Naive thymus-derived CD4-positive, alpha-beta T cell (primary cell): ENCODE measurements at places on chromosomes 12 and 14.

GRCh38 chr12:17992002-17992656 is 97.9 kb downstream of the RERGL start:
- no peak for DNase-seq

DNA sequence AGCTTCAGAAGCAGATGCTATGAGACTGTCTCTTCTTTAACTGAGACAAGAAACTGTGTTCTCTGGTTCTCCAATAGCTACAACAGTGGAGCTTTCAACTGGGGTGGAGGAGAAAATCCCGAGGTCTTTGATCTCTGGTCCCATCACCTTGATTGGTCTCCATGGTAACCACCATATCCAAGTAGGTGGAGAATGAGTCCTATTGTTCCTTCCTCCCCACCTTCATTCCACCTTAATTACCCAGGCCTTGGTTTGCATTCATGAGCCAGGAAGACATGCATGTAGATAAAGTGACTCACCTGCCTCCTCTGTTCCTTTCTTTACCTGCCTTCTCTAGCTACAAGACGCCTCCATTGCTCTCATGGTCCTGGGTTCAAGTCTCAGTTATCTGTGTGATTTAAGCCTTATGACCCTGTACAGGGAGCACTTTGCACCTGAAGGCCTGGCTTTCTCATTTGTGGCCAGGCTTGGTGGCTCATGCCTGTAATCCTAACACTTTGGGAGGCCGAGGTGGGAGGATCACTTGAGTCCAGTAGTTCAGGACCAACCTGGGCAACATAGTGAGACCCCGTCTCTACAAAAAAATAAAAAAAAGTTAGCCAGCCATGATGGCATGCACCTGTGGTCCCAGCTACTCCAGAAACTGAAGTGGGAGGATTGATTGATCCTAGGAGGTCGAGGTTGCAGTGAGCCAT is 157.7 kb upstream of the TBX3 start:
- DNase-seq, result no peak

- DNase-seq, result no peak
Measured at GRCh38 chr12:75478116-75478794, 2.3 kb upstream of the GLIPR1 start.

DNA sequence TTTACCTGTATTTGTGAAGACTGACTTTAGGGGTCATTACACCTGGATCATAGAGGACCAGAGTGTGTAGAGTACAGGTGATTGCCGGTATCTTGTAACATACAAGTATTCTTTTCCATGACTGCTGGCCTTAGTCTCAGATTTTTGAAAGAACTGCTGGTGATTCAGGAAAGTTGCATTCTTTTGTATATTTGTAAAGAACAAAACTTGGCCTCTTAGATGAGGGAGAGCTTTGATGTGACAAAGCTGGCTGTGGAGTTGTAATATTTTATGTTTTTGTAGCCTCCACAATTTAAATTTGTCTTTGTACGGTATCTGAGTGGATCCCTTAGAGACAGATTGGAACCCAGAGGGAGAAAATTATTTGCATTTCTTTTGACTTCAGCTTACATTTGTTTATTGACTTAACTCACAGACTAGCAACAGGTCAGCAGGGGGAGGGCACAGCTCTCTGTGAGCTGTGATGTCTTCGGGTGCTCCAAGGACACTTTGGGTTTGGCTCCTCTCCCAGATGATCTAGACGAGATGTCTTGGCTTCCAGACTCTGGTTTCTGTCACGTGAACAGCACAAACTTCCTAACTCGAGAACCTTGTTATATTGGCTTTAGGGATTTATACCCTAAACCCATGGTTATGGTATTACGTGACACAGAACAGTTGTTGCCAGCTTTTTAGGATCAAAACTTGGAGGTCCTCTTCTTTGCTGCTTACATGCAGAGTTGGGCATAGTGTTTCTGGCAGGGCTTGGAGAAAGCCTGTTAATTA is 65.9 kb downstream of the DAAM1 start:
- no peak for DNase-seq

DNA sequence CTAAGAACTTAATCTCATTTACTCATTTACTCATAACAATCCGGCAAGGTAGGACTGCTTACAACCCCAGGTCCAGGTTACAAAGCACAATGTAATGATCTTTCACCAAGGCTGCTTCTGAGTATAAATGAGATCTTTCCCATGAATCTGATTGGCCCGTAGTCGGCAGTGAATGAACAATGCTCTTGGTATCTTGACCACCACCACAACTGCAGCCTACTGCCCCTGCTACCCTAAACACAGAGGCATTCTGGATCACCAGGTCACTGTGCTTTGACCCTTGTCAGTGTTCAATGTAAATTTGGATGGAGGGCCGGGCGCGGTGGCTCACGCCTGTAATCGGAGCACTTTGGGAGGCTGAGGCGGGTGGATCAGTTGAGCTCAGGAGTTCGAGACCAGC is 15.9 kb downstream of the FAM181A start:
- DNase-seq, result no peak

DNA sequence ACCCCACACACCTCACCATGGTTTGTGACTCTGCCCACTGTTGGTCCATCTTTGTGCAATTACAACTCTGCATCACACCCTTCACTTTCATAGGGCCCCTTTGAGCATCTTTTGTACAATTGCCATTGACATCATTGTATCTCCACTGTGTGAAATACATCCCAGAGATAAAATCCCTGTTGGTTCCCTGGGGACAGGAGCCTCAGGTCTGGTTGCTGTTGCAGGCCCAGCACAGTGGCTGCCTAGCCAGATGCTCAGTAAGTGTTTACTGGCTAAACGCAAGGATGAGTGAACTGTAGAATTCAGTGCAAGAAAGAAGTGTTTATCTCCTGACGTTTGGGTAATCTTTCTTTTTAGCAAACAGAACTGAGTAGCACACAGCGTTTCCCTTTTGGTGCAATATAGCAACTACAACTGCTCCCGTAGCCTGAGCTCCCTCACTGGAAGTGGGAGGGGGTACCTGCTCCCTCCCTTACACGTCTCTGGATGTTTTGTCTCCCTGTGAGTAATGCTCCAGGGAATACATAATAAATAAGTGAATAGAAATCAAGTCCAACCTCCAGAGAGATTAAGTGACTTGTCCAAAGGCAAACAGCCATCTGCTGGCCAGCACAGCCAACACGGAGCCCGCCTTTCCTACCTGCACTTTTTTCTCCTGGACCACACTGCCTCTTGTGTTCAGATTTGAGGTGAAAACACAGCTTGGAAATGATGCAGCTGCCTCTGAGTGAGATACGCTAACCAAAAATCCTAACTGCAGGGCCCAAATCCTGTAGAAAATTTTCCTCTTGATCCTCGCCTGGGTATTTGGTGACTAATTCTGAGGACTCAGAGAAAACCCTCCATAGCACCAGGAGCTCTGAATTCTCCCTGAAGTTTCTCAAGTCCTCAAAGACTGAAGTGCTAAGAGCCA is 27.4 kb downstream of the GALNT16 start:
- no peak for DNase-seq
